ENCODE measurements at places on chromosomes 16 and 17. TPM values are rescaled to one million over a fixed set of nuclear protein-coding genes. Genes with fewer than 3 reads are reported as not detected.

- peak; percentile 64 for DNase-seq
Observed at GRCh38 chr17:3647769-3648555, 11.4 kb downstream of the CTNS start.

Gene HP
- 27.5 TPM for total RNA-seq

- no peak for DNase-seq
Observed at GRCh38 chr17:28986714-28987655, 18.8 kb downstream of the SEZ6 start.

Gene EPOP
- total RNA-seq, result 2.8 TPM

DNA sequence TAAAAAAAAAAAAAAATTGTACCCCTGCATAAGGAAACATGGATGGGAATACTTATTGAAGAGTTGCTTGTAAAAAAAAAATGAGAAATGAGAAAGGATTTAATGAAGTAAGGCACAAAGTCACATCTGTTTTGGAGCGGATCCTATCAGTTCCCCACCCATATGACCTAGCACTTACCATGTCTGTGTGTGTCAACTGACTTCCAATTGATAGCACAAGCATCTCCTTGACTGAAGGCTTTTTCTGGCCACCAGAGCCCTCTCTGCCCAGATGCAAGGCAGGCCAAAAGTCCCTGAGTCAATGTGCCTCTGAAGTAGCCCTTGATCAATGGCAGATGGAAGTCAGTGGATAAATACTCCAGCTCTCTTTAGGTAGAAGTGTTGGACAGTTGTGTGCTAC is 13.4 kb upstream of the NLK start:
- no peak for DNase-seq

GRCh38 chr16:88331989-88332920 is 50.5 kb upstream of the ZNF469 start:
- peak; percentile 54 for DNase-seq

Gene NRN1L
- total RNA-seq, result 1.2 TPM

- no peak for DNase-seq
Observed at GRCh38 chr17:73386561-73386960, 74.8 kb upstream of the CDC42EP4 start.

DNA sequence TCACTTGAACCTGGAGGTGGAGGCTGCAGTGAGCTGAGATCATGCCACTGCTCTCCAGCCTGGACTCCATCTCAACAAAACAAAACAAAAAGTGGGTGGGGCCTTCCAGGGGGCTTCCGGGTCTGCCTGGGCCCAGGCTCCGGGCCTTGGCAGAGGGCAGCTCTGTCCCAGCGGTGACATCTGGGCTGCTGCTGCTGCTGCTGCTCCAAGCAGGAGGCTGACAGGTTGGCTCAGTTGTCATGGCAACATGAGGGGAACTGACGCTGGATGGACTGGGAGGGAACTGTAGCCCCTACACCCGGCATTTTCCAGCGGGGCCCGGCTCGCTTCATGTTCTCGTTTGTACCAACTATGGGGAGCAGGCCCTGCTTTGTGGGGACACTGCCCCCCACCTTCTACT is 4.0 kb downstream of the BAIAP3 start:
- DNase-seq, result no peak

Gene PMM2
- total RNA-seq, result 33.2 TPM

- DNase-seq, result no peak
Observed at GRCh38 chr16:20844054-20844453, 37.7 kb downstream of the REXO5 start.

Gene TMEM220
- total RNA-seq, result 17.7 TPM

DNA sequence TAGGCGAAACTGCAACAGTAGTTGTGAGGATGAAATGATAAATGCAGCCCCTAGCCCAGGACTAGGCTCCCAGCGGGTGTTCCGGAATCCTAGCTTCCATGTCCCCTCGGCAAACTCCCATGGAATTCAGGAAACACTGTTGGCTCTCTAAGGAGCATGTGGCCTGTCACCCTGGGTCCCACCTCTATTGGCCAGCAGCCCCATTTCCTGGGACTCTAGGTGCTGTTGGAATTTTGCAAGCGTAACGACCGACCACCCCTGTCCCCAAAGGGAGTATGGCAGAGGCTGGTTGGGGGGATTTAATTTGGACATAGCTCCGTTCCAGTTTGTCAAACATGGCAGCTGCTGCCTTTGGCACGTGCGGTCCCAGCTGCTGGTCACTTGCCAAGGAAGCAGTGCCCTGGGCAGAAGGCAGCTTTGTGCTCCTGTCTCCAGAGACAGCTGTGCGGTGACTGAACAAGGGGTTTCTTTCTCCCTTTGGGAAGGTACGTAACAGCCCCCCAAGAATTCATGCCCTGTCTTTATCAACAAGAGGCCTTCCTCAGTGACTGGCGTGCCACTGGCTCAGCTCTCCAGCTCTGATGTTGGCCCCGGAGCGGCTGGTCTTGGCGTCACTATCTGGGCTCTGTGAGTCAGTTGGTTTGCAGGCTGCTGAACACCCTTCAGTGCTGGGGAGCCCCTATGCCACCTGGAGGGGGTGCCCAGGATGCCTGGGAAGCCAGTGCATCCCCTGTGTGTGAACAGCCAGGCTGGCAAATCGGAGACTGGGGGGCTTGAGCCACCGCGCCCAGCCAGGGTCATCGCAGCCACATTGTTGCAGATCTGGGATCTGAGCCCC is 235.2 kb upstream of the TNRC6C start:
- DNase-seq, result peak; percentile 8

GRCh38 chr17:75019710-75020109 is 7.2 kb downstream of the MRPL58 start:
- no peak for DNase-seq

DNA sequence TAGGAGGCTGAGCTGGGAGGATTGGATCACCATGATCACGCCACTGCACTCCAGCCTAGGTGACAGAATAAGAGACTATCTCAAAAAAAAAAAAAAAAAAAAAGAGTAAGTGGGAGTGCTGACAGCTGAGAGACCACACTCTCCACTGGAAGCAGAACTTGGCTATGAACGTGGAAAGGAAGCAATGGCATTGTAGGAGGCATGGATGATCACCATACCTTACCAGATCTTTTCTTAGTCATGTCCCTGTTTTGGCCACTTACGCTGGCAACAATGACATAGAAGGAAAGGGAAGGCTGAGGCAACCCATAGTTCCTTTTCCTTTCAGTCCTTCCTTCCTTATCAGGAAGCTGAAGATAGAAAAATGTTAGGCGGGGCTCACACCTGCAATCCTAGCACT is 3.7 kb upstream of the ATP1B2 start:
- DNase-seq, result no peak

- DNase-seq, result no peak
Observed at GRCh38 chr16:49675413-49675812, 180.5 kb downstream of the ZNF423 start.

GRCh38 chr17:229709-230394 is 48.4 kb upstream of the DOC2B start:
- no peak for DNase-seq

GRCh38 chr17:72496461-72496860 is 375.6 kb downstream of the SOX9 start:
- DNase-seq, result no peak

Gene TPSG1
- total RNA-seq, result 1.6 TPM

GRCh38 chr17:15231851-15232516 is 33.1 kb downstream of the PMP22 start:
- DNase-seq, result no peak

DNA sequence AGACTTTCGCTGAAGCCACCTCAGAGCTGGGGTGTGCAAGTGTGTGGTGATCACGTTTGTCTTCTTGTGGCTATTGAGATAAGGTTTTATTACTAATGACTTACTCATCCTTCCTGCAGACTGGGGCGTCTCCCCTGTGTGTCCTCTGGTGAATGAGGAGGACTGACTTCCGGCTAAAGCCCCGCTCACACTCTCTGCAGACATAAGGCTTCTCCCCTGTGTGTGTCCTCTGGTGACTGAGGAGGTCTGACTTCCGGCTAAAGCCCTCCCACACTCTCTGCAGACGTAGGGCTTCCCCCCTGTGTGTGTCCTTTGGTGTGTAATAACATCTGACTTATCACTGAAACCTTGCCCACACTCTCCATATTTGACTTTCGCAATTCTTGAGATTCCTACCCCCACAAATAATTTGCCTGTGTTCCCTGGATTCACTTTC is 19.4 kb downstream of the PRDM7 start:
- no peak for DNase-seq

DNA sequence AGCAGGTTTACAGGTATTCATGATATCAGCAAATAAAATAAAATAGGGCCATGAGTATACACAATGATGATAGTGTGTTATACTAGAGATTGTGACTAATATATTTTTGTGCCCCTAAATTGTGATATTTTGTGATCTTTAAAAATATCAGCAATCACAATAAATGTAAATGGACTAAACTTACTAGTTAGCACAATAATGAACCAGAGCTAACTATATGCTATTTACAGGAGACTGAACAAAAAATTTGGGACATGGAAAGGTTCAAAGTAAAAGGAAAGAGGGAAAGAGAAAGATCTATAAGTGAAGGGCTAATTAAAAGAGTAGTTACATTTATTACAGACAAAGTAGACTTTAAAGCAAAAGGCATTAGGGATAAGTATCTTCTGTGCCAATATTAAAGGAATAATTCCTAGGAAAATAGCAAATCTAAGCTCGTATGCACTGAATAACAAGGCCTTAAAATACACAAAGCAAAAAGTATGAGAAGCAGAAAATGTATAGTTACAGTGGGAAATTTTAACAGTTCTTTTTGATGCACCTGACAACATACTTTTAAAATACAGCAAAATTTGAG is 5.0 kb upstream of the MSI2 start:
- DNase-seq, result no peak

DNA sequence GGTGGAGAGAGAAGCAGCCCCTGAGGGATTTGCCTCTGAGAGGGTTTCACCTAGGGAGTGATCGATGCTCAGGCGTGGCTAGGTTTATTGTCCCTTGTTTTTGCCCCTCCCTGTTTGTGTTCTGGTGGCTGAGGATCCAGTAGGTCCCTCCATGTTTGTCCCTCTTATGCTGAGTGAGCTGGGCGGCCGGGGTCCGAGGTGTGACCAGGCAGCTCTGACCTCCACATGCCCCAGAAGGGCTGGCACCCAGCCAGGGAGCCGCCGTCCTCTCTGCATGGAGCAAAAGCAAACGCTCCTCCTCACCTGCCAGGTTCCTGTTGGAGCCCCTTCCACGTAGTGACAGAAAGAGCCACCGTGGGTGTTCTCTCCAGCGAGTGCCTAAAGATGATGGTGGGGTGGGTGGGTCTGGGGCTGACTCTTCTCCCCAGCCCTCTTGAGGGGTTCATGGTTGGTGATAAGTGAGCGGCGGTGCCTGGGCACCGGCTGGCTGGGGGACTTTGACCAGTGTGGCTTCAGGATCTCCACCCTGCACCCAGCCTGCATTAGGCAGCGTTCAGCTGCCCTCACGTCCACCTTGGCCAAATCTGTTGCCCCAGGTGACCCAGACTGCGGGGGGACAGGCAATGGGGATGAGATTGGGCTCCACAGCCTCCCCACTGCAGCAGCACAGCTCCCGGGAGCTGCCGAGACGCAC is 14.1 kb upstream of the NUDT16L1 start:
- DNase-seq, result no peak

DNA sequence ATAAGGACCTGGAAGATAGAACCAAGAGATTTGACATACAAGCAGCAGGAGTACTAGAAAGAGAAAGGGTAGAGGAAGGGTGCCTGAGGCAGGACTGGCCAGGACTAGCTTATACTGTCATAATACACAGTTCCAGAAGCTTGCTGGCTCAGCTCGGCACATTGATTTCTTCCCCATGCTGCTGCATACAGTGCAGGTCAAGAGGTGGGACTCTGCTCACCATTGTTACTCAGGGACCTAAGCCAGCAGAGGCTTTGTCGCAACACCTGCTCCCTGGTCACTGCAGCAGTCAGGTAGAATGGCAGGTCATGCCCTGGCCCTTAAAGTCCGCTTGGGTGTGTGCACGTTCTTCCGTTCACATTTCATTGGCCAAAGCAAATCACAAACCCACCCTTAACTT is 32.8 kb downstream of the LDHD start:
- peak; percentile 86 for DNase-seq

GRCh38 chr17:16123531-16123930 is 91.8 kb downstream of the NCOR1 start:
- DNase-seq, result no peak

GRCh38 chr16:88883946-88884345 is 17.5 kb upstream of the PABPN1L start:
- DNase-seq, result no peak

GRCh38 chr16:2155977-2156848 is 631 bp downstream of the TRAF7 start:
- DNase-seq, result no peak

- no peak for DNase-seq
Observed at GRCh38 chr16:81679721-81680430, 99.2 kb upstream of the PLCG2 start.

Gene KRT23
- 7.0 TPM for total RNA-seq

Gene TNFSF13
- 120 TPM for total RNA-seq

Gene CDK5R1
- 2.0 TPM for total RNA-seq

- DNase-seq, result no peak
Observed at GRCh38 chr16:54201200-54201599, 85.4 kb downstream of the IRX3 start.

GRCh38 chr17:69093279-69093789 is 32.6 kb upstream of the ABCA9 start:
- no peak for DNase-seq

DNA sequence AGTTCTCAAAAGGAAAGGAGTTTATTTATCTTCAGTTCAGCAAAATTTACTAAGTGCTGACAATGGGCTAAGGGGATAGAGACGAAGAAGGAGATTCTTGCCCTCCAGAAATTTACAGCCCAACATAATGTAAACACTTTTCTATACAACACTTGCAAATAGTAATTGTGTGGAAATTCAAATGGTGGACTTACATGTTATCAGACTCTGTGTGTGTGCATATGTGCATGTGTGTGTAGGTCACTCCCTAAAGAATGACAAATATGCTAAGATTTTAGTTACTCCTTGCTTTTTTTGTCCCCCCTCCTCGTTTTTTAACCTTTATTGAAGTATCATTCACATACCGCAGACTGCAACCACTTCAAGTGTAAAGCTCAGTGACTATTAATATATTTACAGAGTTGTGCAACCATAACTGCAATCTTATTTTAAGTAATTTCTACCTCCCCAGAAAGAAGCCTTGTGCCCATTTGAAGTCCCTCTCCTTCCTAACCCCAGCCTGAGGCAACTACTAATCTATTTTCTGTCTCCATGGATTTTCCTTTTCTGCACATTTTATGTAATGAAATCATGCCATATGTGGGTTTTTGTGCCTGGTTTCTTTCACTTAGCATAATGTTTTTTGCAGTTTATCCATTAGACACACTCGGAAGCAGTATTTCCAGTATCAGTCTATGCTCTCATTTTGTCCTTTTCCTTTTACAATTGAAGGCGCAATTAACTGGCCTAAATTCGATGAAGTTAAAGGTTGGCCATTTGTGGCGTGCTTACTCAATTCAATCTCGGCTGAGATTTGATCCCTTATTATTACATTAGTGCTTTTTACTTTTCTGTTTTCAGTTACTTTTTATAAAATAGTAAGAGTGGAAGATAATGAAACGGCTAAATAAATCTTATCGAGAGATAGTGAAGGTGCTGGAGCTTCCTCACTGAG is 318.4 kb downstream of the HAPSTR1 start:
- no peak for DNase-seq

GRCh38 chr17:27354491-27355081 is 60.7 kb downstream of the WSB1 start:
- DNase-seq, result no peak

Gene CLEC18B
- 6.0 TPM for total RNA-seq

Gene SPNS2
- total RNA-seq, result 158 TPM

GRCh38 chr17:76502341-76503211 is 1.4 kb upstream of the RHBDF2 start:
- no peak for DNase-seq
